Uterus (tissue), 4 donors: ENCODE measurements at places on chromosomes 3 and 15. TPM values are rescaled to one million over a fixed set of nuclear protein-coding genes. Genes with fewer than 3 reads are reported as not detected.

DNA sequence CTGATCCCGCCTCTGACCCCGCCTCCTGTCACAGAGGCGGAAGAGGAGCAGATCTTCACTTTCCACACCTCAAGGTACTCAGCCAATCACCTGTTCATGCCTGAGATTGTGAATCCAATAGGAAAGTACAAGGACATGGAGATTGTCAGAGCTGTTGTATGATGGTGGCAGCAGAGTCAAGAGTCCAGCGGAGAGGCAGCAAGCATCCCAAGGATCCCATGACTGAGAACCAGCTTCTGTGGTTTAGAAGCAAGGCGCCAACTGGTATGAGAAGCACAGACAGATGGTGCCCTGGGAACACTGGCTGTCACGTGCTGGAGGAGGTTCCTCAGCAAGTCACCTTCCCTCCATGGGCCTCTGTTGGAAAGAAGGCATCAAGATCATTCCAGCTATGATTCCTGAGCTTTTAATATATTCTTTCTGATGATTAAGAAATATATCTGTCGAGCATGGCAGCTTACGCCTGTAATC, 93.9 kb downstream of the CPN2 start:
- DNase-seq: no peak

GRCh38 chr3:130582457-130583153, 65.6 kb downstream of the COL6A6 start:
- DNase-seq: no peak

DNA sequence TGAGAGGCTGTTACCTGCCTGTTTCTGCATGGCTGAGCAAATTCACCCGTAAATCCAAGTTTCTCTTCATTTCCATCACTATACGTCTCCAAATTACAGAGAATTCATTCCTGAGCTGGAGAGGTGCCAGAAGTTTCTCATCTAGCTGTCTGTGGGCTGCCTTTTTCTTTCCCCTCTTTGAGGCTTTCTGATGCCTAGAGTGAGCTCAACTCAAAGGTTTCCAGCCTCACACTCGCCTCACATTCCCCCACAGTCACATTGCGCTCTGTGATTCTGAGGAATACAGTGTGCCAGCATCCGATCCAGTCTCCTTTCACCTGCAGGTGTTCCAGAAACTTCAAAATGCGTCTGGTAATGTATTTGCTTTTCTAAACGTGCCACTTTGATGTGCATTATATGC, 267.2 kb downstream of the MFSD1 start:
- DNase-seq: no peak

DNA sequence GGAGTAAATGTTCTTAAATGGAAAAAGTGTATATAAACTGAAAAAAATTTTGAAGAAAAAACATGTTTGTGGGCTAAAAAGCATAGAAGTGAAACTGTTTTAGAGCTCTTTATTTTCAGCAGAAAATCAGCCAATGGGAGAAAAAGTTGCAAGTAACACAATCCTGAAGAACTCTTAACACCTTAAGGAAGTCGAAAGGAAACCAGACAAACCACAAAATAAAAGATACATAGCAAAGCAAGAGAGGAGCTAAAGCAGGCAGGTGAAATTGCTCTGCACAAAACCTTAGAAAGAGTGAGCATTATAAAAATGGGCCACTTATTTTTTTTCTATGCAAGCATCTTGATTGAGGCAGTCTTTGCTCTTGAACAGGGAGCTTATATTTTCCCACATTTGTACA, 300.5 kb downstream of the RAP2B start:
- DNase-seq: no peak

DNA sequence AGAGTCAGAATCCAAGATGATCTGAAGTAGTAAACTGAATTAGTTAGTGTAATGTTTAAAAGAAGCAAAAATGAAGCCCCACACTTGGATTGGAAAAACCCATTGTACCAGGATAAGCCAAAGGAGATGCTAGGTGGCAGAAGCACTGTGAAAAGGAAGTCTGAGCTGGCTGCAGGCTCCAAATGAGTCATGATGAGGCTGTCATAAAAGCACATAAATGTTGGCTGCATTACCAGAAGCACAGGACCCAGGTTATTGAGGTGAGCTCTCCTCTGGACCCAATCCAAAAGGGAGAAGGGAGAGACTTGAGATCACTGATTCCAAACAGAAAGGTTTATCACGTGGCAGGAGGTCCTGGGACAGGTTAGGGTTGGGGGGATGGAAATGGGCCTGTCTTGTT, 3.2 kb upstream of the ACAN start:
- DNase-seq: no peak

DNA sequence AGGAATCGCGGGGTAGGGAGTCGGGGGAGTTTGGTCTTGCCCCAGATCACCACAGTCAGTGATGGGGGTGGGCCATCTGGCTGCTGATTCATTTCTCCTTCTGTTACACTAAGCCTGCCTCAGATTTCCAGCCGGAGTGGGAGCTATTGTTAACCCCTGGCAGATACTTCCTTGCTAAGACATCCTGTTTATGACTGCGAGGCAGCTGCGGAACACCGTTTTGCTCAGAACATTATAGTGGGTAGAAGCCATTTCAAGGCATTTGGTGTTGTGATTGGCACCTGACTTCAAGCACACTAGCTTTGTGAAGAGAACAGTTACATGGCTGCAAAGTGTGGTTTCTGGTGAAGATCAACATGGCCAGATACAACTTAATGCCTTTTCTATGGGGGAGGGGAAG, 73.8 kb downstream of the FLNB start:
- no peak for DNase-seq

Gene PCSK6
- 1.4 TPM for total RNA-seq

Gene SNRPA1
- total RNA-seq: 3.2 TPM

Gene GADL1
- total RNA-seq: not detected

Gene TTLL13
- total RNA-seq: 0.41 TPM

Gene GP9
- not detected for total RNA-seq

Gene UBA7
- total RNA-seq: 114 TPM
